ENCODE measurements at places on chromosomes 11 and 22. TPM values are rescaled to one million over a fixed set of nuclear protein-coding genes. Genes with fewer than 3 reads are reported as not detected.
A peak's percentile ranks its signal among the peaks of the same experiment; 100 is the strongest.

DNA sequence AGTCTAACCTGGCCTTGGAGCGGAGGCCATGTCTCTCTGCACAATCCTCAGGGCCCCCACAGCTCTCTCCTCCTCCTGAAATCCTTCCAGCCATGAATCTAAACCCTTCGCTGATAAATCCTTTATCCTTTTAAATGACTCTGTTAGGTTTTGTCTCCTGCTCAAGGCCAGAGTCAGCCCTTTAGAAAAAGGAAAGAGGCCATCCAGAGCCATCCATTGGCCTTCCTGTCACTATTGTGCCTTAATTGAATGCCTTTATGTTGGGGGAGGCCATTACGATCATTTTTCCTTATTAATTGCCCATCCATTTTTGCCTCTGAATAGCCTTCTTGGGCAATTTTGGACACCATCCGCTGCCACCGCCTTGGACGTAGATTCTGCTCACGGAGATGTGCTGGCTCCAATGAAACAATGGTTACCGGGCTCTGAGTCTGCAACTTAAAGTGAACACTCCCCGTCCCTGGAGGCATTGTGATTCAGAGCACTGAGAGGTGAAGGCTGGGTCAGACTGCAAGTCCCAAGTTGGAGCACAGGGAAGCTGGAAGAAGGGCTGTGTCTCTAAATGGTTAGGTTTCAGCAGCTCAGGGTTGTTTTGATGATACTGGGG, 213.0 kb upstream of the E2F8 start:
- no peak overlapping the region for H3K4me3 ChIP-seq
- H3K36me3 ChIP-seq = no peaks in the 10 kb centered on the region
- H3K27me3 ChIP-seq = no peaks in the 10 kb centered on the region
- no peak overlapping the region for H3K27ac ChIP-seq

DNA sequence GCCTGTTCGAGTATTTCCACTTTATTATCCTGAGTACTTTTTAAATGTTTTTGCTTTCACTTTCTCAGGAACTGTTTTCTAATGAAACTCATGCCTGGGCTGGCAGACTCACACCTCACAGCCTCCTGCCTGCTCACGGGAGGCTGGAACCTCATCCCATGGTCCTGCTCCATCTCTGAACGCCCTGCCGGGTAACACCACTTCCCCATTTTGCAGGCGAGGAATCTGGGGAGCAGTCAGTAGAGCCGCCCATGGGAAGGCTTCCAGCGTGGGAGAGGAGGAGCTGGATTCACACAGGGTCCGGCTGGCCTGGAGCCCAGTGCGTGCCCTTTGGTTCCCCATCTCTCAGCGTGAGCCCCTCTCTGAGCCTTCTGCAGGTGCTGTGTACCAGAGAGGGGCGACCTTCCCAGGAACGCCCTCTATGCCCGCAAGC, 53.6 kb downstream of the SCUBE1 start:
- no peaks in the 10 kb centered on the region for H3K36me3 ChIP-seq
- H3K27me3 ChIP-seq = no peaks in the 10 kb centered on the region
- DNase-seq = no peak
- H3K4me3 ChIP-seq = no peak overlapping the region

The GGTLC2 gene
- not detected for total RNA-seq

DNA sequence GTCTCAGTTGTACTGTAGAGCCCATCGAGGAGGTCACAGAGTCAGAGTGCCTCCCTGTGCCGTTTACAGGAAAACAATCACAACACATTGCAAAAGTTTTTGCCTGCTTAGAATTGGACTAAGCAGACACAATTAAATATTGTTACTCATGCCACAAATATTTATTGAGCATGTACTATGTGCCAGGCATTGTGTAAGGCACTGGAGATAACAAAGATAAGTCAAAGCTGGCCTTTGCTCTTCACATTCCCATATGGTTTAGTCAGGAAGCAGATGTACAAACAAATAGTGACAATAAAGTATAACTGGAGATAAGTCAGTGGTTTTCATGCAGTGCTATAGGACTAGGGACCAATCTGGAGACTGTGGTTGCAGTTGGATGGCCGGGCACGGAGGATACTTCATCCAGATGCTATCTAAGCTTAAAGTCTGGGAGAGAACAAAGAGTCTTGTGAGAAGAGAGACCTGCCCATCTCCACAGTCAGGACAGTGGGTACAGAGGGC, 550.7 kb downstream of the INSC start:
- no peaks in the 10 kb centered on the region for H3K4me1 ChIP-seq
- DNase-seq = peak; percentile 14
- no peak overlapping the region for H3K4me3 ChIP-seq
- no peak overlapping the region for H3K27ac ChIP-seq
- no peaks in the 10 kb centered on the region for H3K27me3 ChIP-seq

- no peak overlapping the region for H3K4me3 ChIP-seq
- DNase-seq = peak; percentile 45
- no peak overlapping the region for H3K27ac ChIP-seq
These were observed 91.6 kb upstream of the SLC22A12 start for GRCh38 chr11:64499261-64500004.

The TRAF6 gene
- 18.3 TPM for total RNA-seq

DNA sequence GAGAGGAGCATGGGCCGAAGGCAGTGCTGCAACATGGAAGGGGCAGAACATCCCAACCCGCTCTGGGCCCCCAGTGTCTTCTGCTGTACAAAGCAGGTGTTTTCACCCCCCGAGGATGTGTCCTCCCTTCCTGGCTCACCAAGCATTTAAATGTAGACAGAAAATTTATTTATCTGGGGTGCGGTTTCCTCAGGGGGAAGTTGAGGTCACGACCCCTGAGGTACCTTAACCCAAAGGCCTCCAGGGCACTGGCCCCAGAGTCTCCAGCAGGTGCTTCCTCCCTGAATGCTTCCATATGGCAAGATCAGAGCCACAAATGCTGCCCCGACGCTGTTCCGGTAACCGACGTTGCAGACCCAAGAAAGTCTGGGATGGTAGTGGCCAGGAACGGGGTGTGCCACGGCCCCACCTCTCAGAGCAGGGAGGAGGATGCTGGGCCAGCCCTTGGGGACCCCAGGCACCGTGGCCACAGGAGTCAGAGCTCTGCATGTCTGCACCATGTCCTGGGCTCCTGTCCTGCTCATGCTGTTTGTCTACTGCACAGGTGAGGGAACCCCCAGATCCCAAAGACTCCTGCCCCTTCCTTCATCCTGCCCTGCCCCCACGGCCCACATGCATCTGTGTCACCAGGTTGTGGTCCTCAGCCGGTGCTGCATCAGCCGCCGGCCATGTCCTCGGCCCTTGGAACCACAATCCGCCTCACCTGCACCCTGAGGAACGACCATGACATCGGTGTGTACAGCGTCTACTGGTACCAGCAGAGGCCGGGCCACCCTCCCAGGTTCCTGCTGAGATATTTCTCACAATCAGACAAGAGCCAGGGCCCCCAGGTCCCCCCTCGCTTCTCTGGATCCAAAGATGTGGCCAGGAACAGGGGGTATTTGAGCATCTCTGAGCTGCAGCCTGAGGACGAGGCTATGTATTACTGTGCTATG, at the start of gene VPREB1:
TSS of gene VPREB1 (plus strand) at position 471 of the 935 bp plus-strand sequence. CDS start at position 499, 28 bp downstream.
- H3K27me3 ChIP-seq = no peaks in the 10 kb centered on the region
- no peak for DNase-seq
- no peak within 1 kb of the TSS for H3K27ac ChIP-seq
- no peak within 1 kb of the TSS for H3K4me3 ChIP-seq

The ASRGL1 gene
- total RNA-seq = 32.5 TPM

DNA sequence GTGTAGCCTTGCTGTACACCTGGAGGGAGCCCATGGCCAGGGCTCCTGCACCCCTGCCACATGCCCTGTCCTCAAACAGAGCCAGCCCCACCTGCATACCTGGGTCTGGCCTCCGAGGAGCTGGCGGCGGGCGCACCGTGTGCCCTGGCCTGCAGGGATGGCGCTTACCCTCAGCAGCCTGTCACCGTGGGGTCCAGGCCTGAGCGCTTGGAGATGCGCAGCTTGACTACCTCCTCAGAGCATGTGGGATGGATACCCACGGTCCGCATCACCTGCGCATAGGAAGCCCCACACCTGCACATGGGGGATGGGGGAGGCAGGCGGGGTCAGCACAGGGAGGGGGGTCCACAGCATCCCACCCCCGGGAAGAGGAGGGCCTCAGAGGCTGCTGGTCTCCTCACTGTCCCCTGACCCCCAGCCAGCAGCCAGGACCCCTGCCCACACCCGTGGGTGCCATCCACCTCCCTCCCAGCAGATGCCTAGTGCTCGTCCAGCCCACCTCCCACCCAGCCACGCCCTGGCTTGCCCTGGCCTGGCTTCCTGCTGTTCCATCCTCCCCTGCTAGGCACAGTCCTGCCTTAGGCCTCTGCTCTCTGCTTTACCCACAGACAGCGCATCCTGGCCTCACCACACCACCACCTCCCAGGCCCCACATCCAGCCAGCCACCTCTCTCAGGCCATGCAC, 22.4 kb upstream of the GNB1L start:
- H3K27me3 ChIP-seq = no peaks in the 10 kb centered on the region
- no peak overlapping the region for H3K4me3 ChIP-seq
- H3K4me1 ChIP-seq = peaks cover 9% of the 10 kb centered on the region
- no peak overlapping the region for H3K27ac ChIP-seq
- H3K36me3 ChIP-seq = no peaks in the 10 kb centered on the region

DNA sequence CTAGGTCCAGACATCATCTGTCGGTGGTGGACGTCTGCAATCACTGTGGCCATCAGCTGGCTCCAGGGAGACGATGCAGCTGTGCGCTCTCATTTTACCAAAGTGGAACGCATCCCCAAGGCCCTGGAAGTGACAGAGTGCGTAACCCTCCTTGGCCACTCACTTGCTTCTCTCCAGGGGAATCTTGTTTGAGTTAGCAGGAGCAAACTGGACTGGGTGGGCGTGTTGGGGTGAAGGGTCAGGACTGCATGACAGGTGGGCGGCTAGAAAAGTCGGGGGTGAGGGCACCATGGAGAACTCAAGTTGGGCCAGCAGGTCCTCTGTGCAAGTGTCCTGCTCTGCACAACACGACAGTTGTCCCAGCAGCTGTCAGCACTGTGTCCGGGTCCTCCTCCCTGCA, 16.2 kb downstream of the SHISA8 start:
- H3K36me3 ChIP-seq = peaks cover 41% of the 10 kb centered on the region
- H3K4me3 ChIP-seq = no peak overlapping the region
- DNase-seq = no peak

- peaks cover 20% of the 10 kb centered on the region for H3K36me3 ChIP-seq
- peak overlapping the region; percentile 96 for H3K27ac ChIP-seq
- peaks cover 4% of the 10 kb centered on the region for H3K4me1 ChIP-seq
- DNase-seq = peak; percentile 62
- H3K27me3 ChIP-seq = no peaks in the 10 kb centered on the region
These were observed 1.4 kb downstream of the XBP1 start for GRCh38 chr22:28798810-28799605.

DNA sequence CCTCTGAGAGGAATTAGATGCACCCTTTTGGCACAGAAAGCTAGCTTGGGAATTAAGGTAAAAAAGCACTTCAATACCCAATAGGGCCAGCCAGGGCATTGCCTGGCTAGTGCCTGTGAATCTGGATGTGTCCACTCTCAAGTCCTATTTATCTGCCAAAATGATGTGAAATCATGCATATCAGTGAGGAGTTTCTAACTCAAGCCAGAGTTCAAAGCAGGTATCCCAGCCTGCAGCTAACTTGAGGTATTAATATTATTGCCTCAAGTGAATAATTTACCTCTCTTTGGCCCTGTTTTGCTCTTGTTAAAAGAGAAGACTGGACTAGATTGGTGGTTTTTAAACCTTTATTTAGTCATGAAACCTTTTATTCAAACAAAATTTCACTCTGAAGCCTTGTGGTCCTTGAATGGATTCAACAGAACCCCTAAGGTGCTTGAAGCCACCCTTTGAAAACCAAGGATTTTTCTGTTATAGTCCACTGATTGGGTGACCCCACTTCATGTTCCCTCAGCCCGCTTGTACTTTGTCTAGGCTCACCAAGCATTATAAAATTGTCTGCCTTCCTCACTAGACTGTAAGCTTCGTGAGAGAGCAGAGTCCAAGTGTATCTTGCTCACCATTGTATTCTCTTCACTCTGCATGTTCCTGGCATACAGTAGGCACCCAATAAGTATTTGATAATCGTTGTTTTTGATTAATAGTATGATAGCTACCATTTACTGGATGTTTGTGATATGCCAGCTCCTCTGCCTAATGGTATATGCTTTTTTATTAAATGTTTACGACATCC, 4.5 kb downstream of the RNF121 start:
- DNase-seq = no peak
- no peak overlapping the region for H3K27ac ChIP-seq
- H3K36me3 ChIP-seq = no peaks in the 10 kb centered on the region
- no peaks in the 10 kb centered on the region for H3K27me3 ChIP-seq
- H3K4me3 ChIP-seq = no peak overlapping the region

GRCh38 chr11:76713499-76713898, 43.0 kb upstream of the LRRC32 start:
- DNase-seq = no peak
- H3K36me3 ChIP-seq = no peaks in the 10 kb centered on the region
- no peaks in the 10 kb centered on the region for H3K4me1 ChIP-seq
- no peak overlapping the region for H3K4me3 ChIP-seq
- H3K27me3 ChIP-seq = no peaks in the 10 kb centered on the region

GRCh38 chr11:19116276-19116970, 545 bp upstream of the ZDHHC13 start:
- peak overlapping the region; percentile 85 for H3K27ac ChIP-seq
- DNase-seq = no peak
- H3K4me3 ChIP-seq = peak overlapping the region; percentile 79
- no peaks in the 10 kb centered on the region for H3K36me3 ChIP-seq
- H3K4me1 ChIP-seq = peaks cover 4% of the 10 kb centered on the region
